Left lung (tissue), 14 donors: ENCODE measurements at places on chromosomes 4 and X. TPM values are rescaled to one million over a fixed set of nuclear protein-coding genes. Genes with fewer than 3 reads are reported as not detected.

The SNCA gene
- polyA plus RNA-seq: 56.3 TPM

The TLR2 gene
- polyA plus RNA-seq: 47.1 TPM

The ADGRG2 gene
- 3.1 TPM for polyA plus RNA-seq

The GAB3 gene
- polyA plus RNA-seq: 9.6 TPM

The CXCL9 gene
- polyA plus RNA-seq: 0.74 TPM

The BTK gene
- polyA plus RNA-seq: 6.4 TPM

The ADH7 gene
- polyA plus RNA-seq: not detected

The DCAF8L2 gene
- not detected for polyA plus RNA-seq

The FABP2 gene
- not detected for polyA plus RNA-seq

The KLHL13 gene
- 2.9 TPM for polyA plus RNA-seq

The TCEAL7 gene
- 23.6 TPM for polyA plus RNA-seq
